ENCODE measurements at places on chromosomes 1 and 21.

DNA sequence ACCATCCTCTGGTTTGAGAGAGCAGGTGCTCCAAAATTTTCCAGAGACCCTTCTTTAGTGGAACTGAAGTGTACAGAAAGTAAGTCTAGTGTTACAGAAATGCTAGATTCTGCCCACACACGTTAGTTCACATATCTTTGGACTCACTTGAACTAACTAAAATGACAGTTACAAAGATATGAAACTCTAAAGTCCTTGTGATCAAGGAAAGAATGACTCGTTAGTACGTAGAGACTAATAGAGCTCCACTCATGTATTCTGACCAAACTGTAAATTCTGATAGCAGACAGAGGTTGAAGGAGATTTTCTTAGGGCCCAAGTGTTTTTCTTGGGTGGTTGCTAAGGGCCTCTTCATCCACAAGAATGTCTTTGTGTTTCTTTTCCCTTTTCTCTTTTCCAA is 491.5 kb upstream of the B3GALT2 start:
- no peak for DNase-seq

GRCh38 chr1:19435181-19435580 is 50.2 kb downstream of the CAPZB start:
- no peak for DNase-seq

GRCh38 chr1:234598974-234599616 is 10.9 kb downstream of the IRF2BP2 start:
- DNase-seq = no peak

GRCh38 chr1:20125100-20125499 is 5.8 kb upstream of the PLA2G2D start:
- DNase-seq = no peak

DNA sequence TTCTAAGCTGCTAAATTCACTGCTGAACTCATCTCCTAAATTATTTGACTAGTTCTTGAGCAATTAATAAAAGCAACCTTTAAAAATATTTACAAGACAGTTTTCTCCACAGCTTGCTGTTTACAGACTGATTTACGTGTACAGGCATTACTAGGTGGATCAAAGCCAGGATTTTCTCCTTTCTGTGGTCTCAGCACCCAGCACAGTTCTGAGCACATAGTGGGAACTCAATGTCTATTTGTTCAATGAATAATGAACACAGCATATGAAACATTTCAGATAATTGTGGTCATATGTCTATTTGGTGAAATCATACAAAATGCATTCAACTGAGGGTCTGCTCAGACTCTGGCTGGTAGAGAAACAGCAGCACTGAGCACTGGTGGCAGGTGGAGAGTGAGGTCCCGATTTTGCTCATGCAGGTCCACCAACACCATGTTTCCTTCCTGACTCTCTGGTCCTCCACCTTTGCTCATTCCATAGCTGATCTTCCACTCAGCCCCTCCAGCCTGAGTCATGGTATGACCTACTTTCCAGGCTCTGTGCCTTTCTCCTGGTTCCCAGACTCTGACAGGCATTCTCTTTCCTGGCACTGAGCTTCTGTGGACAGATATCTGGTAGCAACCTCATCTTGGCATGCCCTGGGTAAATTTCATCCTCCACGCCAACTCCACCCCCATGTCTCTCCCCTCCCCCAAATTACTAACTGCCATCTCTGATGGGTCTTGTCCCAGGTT is 311.3 kb downstream of the TGFB2 start:
- no peak for DNase-seq

- no peak for DNase-seq
These were observed 110.3 kb downstream of the ZNF281 start for GRCh38 chr1:200299571-200299970.

- no peak for DNase-seq
These were observed 143.0 kb upstream of the KLHDC7A start for GRCh38 chr1:18337757-18338156.

DNA sequence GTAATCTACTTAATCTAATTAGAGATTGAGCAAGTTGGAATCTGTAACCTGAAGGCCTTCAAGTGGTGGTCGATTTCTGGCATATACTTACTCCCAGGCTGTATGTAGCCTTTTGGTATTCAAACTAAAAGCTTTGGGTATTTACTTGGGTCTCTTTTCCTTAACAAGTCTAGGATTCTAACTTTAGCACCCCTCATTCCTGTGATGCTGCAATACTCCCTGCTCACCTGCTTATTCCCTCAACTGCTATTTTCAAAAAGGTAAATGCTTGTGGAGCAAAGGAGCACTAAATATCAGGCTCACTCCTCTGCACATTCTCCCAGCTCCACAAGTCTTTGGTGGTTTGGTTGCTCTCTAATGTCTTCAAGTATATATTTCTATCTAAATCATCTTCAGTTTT is 68.0 kb upstream of the CYYR1 start:
- DNase-seq = no peak
